GM18507 (cell line): ENCODE measurements at places on chromosomes 4 and X.
A peak's percentile ranks its signal among the peaks of the same experiment; 100 is the strongest.

- no peak for DNase-seq
Measured at GRCh38 chrX:101682723-101683122, 23.1 kb upstream of the ARMCX2 start.

DNA sequence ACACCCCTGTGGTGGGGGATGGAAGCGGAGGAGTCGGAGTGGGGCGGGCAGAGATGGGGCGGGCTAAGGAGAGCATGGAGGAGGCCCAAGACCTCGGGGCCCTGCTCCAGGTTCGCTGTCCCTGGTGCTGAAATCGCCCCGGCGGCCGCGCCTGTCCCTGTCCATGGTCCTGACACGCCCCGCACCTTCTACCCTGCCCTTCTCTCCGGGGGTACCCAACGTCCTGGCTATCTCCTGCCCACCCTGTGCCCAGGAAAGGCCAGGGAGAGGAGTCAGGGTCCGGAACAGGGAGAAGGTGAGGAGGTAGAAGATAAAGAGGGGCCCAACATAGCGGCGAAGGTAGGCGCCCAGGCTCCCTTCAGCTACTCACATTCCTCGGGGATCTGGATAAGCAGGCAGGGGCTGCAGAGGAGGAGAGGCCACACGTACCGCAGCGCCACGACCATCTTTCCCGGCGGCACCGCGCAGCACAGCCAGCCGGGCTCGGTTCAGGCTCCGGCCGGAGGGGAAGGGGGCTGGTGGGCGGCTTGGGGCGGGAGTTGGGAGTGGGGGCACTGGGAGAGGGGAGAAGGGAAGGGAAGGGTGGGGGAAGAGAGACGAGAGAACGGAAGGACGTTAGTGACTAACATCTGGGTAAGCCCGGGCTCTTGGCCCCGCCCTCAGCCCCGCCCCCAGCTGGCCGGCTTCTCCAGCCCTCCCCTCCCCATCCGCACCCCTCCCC lies 10.4 kb downstream of the L1CAM start:
- peak; percentile 22 for DNase-seq

GRCh38 chr4:1748465-1748995 lies 27.2 kb downstream of the TACC3 start:
- DNase-seq: peak; percentile 81

DNA sequence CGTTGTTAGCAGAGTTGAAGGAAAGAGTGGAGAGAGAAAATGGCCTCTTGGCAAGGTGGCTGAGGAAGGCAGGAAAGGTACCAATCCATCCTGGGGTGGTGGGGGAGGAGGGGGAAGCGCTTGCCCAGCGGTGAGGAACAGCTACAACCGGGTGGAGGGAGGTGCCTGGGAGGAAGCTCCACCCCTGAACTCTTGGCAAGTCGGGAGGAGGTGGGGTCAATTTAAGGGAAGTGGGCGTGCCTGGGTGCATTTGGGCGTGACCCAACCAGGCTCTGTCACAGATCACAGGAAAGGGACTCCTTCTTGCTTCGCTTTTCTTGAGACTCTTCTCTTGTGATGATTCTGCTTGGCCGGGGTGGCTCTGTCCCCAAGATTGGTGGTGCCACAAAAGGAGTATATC lies 41.7 kb downstream of the BCORL1 start:
- DNase-seq: peak; percentile 76

DNA sequence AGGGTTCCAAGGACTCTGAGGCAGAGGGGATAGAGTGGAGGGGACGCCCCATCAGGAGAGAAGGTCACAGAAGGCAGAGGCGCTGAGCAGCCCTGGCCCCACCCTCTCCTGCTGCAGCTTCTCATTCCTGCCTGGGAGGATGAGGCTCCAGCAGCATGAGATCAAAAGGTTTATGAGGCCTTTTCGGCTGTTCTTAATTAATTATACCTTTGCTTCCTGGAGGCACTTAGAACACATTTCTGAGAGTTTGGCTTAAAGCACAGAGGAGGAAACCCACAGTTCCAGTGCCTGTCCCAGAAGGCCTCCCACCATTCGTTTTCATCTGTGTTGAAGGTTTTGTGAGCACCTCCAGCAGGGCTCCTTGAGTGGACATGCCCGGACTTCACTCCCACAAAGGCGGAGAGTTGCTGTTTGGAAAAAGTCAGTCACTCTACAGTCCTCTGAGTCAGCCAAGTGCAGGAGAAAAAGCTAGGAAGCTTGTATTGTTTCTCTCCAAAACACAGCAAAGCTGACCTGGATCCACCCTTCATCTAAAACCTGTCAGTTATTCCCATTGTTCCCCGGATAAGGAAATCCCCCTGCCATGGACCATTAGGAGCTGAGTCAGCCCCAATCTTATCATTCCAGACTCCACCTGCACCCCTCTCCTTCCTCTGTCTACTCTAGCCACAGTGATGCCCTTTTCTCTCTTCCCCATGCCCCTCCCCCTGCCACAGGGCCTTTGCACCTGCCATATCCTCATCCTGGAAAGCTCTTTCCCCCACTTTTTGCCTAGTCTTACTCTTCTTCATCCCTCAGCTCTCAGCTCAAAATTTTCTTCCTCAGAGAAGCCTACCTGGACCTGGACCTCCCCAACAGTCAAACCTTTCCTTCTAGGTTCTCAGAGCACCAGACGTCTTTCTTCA lies 276.8 kb downstream of the FBXW7 start:
- no peak for DNase-seq

GRCh38 chrX:15749642-15750610 lies 11.9 kb downstream of the CA5B start:
- no peak for DNase-seq

- no peak for DNase-seq
Measured at GRCh38 chr4:47482326-47482725, 2.7 kb upstream of the ATP10D start.

- no peak for DNase-seq
Measured at GRCh38 chr4:187432310-187432709, 563.3 kb upstream of the ZFP42 start.
